ENCODE measurements at places on chromosomes 7 and 10.
A peak's percentile ranks its signal among the peaks of the same experiment; 100 is the strongest.

DNA sequence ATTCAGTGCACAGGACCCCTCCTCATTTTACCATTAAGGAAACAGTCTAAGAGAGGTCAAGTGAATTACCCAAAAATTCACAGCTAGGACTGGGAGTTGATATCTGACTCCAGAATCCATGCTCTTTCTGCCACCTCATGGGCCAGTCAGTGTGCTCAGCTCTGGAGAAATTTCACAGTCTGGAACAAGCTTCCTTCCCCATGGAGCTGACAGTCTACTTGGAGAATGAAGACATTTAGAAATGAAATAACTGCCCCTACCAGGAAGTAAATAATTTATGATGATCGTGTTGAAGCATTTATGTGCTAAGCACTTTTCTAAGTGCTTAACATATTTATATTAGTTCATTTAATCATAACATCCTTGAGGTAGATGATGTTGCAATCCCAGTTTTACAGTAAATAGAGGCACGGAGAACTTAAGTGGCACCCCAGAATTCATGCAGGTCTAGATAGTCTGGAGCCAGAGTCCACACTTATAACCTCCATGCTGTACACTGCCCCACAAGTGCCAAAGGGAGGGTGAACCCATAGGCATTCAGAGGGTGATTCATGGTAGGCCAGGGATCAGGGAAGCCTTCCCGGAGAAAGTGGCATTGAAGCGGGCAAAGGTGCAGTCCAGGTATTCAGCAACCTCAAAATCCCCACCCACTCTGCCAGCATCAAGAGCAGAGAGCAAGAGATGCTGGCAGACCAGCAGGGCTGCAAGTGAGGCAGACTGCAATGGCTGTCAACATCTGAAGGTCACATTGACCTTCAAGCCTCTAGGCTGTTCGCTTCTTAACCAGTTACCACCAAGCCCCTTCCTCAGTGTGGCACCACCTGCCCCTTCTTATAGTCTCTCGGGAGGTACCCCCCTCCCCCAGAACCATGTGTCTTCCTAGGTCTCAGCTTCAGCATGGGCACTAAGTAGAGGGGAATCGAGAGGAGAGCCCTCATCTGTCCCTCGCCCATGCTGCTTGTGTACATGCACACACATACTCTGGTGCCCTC is 38.4 kb upstream of the LRRC4 start:
- no peak for DNase-seq

DNA sequence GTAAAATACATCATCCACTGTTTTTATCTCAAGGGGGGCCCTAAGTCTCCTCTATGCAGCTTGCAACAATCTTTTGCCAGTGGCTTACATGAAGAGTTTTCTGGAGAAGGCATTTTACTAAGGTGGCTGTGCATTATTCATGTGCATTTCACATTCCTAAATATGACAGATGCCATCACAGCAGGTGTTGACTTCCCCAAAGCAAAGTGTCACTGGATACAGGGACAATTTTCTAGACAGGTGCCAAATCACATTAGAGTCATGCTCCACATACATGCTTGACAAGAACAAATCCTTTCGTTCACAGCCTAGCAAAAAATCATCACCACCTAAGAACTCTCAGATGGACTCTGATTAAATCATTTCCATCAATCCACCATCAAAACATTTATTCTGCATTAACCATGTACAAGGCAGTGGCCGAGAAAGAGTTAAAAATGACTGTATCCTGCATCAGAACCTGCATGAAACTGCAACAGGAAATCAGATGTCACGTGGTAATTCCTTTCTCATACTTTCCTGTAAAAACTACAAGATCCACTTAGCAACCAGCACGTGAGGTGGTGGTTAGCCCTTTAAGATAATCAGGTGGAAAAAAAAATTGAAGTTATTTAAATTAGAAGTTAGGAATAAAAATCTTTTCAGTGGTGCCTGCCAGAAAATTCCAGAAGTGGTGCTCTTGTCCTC is 88.2 kb upstream of the AFAP1L2 start:
- no peak for DNase-seq

DNA sequence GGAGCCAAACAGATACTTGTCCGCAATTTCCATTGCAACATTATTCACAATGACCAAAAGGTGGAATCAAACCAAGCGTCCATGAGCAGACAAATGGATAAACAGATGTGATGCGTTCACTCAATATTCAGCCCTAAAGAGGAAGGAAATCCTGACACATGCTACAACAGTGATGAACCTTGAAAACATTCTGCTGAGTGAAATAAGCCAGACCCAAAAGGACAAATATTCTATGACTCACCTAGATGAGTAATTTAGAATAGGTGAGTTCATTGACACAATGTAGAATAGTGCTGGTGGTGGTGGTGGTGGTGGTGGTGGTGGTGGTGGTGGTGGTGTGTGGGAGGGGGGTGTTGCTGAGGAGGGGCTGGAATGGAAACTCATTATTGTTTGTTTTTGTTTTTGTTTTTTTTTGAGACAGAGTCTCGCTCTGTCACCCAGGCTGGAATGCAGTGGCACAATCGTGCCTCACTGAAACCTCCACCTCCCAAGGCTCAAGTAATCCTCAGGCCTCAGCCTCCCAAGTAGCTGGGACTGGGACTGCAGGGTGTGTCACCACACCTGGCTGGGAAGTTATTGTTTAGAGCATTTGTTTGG is 28.6 kb downstream of the SMKR1 start:
- peak; percentile 49 for DNase-seq

GRCh38 chr10:65675236-65675635 is 1250.6 kb upstream of the LRRTM3 start:
- DNase-seq, result no peak

DNA sequence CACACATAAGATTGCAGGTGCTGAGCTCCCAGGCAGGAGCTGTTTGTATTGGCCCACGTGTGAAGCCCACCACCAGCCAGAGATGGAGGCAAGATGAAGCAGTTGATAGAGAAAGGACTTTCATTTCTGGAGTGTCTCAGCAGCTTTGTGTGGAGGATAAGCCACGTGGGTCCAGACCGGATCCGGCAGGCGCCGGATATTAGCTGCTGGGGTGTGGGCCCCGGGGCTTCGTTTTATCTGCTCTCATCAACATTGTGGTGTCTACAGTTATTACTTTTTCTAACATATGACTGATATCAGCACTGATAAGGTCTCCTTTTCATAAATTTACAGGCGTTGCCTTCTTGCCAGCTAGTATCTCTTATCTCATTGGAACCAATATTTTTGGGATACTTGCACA is 25.5 kb downstream of the SLC18A2 start:
- DNase-seq, result no peak

DNA sequence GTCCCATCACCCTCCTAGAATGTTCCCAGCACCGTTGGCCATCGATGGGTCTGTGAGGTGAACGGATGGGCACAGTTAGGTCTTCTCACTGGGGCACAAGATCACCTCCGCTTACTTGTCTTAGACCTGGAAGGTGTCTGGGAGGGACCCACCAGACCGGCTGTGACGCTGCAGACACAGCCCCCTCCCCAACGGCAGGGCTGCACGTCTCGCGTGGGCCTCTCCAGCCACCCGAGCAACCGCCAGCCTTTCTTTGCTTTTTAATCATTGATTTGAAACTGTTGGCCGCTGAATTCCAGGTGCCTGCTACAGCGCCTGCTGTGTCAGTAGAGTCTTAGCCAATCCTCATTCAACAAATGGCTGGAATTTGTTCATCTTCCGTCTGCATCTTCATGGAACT is 90.4 kb downstream of the DYNC2I1 start:
- no peak for DNase-seq

DNA sequence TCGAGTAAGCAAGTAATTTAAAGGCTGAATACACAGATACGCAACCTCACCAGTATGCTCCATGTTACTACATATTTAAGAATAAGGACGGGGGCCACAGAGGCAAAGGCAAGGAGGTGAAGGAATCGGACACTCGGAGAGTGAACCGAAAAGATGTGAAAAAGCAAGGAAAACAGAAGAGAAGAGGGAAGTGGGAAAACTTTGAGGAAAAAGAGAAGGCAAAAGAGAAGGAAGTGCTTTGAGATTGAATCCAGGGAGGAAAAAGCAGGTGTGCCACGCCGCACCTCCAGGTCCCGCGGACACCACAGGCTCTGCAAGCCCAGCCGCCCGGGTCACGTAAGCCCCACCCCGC is 367 bp upstream of the AVL9 start:
- no peak for DNase-seq

Measured in AG08395 (cell line).